ENCODE measurements at places on chromosomes 7 and 10.

DNA sequence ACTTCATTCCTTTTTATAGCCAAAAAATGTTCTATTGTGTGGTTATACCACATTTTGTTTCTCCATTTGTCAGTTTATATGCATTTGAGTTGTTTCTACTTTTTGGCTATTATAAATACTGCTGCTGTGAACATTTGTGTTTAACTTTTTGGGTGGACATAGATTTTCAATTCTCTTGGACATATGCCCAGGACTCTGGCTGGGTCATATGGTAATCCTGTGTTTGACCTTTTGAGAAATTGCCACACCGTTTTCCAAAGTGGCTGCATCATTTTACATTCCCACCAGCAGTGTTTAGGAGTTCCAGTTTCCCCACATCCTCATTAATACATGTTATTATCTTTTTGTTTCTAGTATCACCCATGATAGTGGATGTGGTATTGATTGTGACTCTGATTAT is 39.4 kb downstream of the CSGALNACT2 start:
- peak; percentile 41 for DNase-seq

DNA sequence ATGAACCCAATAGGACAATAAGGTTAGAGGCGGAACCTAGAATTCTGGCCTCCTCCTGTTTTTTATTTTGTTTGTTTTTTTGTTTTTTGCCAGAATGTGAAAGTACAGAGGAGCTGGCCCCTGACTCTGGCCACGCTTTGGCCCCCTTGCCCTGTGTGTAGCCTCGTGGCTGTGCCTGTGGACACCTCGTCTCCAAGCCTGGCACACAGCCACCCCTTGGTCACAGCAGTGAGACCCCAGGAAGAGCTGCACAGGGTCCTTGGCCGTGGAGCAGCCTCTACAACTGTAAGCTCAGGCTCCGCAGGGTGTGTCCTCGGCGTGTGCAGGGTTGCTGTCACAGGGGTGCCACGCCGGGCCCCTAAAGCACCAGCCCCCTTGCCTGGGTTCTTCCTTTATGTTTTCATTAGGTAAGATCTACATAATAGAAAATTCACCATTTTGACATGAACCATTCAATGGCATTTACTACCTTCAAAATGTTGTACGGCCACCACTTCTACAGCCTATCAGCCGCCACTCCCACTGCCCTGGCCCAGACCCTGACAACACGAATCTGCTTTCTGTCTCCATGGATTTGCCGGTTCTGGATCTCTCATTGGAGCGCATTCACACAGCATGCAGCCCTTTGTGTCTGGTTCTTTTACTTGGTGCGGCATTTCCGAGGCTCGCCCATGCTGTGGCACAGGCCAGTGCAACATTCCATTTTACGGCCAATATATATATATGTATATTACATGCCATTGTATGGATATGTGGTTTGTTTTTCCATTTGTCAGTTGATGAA is 51.0 kb downstream of the AMZ1 start:
- no peak for DNase-seq

DNA sequence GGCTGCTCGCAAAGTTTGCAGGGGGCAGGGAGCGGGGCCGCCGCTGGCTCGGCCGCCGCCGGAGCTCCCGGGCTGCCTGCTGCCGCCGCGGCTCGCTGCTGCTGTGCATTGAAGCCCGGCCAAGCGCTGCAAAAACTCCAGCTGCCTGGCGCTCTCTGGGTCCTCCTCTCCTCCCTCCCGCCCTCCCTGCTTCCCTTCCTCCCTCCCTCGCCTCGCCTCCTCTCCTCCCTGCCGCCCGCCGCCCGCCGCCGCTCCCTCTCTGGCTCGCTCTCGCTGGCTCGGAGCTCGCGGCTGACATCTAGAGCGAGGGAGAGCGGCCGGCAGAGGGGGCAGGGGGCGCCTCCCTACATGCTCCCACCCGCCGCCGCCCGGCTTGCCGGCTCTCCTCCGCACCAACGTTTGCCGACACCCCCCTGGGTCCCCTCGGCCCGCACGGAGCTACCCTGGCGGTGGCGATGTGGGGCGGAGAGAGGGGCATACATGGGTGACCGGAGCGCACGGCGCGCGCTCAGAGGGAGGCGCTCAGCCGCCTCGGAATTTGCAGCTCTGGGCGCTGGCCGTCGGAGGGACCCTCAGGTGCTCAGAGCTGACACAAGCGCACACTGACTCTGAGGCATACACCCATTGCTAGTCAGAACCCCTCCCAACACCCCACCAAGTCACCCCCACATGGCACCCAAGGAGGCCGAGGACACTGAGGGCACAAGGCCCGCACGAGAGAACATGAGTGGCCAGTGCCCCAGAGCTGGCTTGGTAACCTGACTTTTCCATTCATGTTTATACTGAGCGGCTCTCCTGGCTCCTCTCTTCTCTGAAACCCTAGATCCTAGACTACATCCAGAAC is 1.2 kb upstream of the PLXNA4 start:
- peak; percentile 70 for DNase-seq

DNA sequence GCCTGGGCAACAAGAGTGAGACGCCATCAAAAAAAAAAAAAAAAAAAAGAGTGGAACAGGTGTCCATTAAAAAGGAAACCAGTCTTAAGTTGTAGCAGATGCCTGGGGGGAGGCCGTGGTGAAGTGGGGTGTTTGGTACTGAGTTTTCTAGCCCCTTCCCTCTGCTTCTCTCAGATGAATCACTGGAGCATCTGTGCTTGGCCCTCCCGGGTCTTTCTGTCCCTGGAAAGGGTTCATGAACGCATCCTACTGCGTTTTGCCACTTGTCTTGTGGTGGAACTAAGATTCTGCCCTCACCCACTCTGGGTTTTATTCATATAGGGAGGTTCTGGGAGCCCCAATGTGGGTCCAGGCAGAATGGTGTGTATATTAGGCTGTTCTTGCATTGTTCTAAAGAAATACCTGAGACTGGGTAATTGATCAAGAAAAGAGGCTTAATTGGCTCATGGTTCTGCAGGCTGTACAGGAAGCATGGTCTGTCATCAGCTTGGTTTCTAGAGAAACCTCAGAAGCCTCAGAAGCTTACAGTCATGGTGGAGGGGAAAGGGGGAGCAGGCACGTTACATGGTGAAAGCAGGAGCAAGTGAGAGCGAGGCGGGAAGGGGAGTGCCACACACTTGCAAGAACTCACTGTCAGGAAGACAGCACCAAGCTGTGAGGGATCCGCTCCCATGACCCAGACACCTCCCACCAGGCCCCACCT is 63.5 kb downstream of the CAMK1D start:
- no peak for DNase-seq

- no peak for DNase-seq
These were observed 12.7 kb downstream of the MMP21 start for GRCh38 chr10:125762692-125763648.

DNA sequence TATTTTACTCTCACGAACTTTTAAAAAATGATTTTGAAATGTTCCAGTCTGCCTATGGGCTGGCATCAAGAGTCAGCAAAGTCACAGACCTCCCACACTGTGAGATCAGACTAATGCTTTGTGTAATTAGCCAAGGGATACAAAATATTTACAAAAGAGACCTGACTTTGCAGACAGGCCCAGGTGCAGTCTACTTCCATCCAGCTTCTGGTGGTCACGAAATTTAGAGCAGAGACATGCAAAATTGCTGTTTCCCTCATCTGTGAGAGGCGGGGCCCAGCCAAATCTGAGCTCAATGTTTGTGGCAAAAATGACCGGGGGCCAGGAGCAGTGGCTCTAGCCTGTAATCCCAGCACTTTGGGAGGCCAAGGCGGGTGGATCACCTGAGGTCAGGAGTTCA is 82.5 kb upstream of the PITRM1 start:
- DNase-seq = no peak

DNA sequence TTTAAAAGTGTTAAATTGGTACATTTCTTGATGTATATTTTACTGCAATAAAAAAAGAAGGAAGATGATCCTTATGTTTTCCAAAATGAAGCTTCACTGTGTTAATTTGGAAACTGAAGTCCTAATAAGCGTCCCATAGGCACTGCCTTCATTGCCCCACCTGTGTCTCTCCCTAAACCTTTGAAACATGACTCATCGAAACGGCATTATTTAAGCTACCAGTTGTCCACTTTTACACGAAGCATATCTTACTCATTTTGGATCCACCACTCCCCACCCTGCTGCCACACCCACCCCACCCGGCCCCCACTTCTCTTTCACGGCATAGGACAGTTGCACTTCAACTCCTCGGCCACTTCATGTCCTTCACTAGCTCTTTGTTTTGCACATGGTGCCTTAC is 85.5 kb downstream of the KIAA1549 start:
- DNase-seq = no peak

DNA sequence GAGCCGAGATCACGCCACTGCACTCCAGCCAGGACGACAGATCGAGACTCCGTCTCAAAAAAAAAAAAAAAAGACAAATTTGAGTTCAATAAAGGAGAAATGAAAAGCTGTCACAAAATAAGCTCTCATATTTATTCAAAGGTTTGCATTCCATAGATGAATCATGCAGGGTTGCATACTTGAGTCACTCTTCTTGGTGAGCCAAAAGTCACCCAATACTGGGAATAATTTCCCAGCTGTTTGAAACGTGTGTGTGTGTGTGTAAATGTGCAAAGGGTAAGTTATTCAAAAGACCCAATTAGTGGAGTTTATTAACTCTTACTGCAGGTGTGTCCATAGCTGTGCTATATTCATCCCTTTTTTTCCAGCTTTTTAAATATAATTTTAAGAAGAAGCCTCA is 297.7 kb downstream of the CCDC3 start:
- peak; percentile 90 for DNase-seq
